ENCODE measurements at places on chromosomes 3 and 15.

- no peak for DNase-seq
Measured at GRCh38 chr3:6516694-6517093, 344.2 kb upstream of the GRM7 start.

- no peak for DNase-seq
Measured at GRCh38 chr3:73072634-73073033, 11.2 kb downstream of the EBLN2 start.

DNA sequence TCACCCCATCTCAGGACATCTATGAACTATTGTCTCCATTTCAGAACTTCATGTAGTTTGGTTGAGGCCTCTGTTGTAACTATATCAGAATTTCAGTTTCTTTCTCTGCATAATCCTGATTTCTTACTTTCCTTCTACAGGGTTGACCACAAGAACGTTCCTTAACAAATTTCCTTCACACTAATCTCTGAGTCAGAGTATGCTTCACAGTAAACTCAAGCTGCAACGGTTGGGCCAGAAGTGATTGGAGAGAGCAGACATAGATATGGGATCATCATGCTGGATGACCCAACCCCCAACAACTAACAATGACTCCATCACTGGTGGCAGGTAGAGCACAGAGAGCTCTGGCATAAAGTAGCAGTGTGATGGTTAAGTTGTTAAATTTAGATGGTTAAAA lies 128.8 kb upstream of the OSTN start:
- no peak for DNase-seq

DNA sequence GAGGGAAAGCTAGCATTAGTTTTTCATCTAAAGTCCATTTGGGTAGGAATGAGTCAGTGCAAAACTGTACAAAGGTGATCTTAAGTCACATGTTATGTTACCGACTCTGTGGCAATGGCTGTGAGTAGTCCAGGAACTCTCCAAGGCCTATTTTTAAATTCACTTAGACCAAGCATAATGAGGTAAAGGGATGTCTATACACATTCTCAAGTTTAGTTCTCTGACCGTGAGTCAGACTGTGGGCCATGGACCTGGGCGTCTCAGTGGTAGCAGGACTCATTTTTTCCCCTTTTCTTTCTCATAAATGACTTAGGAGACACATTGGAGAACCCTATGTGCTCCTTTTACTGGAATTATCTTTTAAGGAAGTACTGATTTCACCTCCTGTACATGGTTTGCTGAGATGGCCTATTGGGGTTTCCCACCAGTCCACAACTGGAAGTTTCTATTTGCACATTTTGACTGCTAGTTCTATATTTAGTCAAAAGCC lies 488.7 kb upstream of the TPRG1 start:
- no peak for DNase-seq

DNA sequence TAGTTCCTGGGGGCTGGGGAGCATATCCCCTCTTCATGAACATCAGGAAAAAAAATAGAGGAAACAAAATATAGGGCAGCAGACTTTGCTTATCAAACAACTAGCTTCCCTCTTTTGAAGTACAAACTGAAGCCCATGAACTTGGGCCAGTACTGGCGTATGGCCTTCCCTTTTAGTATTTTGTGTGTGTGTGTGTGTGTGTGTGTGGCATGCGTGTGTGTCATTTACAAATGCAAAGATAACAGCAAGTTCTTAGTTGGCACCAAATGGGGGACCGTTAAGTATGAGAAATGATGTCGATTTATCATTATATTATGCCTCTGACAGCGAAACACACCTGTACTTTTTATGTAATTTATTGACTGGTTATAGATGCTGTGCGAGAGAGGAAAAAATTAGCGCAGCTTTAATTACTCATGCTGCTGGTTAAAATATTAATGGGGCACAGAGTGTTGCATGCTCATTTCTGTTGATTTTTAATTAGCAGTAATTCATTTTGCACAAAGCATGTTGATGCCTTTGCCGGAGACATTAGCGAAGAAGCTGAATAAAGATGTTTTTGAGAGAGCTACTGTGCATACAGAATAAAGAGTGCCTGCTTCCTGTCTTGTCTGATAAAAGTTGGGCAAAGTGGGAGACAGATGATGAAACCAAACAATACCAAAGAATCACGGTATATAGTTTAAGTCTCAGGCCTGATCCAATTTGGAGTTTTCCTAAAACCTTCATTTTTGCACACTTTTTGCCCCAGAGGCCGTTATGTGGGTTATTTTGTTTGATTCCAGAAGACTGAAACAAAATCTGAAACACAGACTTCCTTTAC lies 297.1 kb downstream of the SATB1 start:
- DNase-seq, result no peak

DNA sequence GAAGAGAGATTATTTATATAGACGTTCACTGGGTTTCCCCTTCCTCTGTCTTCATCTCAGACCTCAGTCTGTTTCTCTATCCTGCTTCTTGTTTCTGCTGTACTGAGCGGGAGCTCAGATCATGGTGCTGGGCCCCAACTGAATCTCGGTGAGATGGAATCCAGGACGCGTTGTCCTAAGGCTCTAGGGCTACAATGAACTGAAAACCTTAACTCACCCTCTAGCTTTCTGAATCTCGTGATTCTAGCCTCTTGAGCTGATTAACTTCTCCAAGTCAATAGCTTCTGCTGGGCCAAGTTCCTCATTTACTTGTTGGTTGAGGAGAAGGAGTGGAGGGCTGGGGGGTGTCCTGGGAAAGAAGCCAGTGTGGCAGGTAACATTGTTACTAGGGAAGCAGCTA lies 32.7 kb upstream of the MAP3K13 start:
- DNase-seq, result no peak

DNA sequence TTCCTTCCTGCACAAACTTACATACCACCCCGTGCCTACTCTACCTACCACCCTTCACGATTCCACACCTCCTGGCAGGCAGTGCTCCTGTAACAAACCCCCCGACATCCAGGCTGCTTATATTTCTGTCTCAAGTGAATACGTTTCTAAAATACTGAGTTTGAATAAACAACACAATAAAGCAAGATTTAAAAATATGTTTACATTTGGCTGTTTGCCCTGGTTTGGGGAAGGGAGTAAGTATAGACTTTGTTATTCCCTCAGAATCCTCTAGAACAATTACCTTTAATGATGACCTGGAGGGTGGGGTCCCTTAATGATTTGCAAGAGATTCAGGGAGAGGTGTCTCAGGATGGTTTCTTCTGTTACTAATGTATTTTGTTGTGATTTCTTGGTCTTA lies 402.6 kb upstream of the TBL1XR1 start:
- DNase-seq, result no peak

DNA sequence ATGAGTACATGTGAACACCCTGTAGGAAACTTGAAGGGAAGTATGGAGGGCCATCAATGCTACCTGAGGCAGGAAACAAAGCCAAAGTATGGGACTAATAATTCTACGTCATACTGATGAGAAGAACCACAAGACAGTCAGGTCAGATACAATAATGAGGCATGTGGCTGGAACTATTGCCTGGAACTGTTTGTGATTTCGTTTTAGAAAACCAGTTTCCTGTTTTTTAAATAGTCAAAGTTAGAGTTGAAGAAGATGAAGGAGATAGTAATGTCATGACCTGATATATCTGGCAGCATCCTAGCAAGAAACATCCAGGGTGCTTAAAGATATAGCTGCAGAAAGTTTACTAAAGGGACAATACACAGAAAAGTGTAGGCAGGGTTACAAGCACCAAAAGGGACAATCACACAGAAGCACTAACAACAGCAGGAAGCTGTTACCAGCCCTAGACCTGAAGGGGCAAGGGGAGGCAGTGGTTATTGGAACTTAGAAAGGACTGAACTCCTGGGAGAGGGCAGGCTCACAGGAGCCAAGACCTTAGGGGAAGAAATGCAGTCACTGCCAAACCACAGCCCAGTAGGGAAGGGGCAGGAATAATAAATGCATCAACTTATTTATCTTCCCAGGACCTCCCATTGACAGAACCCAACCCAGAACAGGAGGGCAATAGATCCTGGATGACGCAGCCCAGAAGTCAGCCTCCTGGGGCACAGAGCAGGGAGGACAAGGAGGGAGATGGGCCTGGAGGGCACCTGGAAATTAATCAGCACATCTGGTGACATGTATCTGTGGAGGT lies 302.1 kb upstream of the STT3B start:
- no peak for DNase-seq
